Activated CD4-positive, alpha-beta T cell treated with anti-CD3 and anti-CD28 coated beads, Interleukin-2, Interleukin-4, amounts not matched to agents 100 ng/mL and 50 ng/mL, durations not matched to agents 16 hours and 8 hours (primary cell): ENCODE measurements at places on chromosomes 7 and 10.
A peak's percentile ranks its signal among the peaks of the same experiment; 100 is the strongest.

- no peak for DNase-seq
These were observed 17.1 kb upstream of the EZH2 start for GRCh38 chr7:148901178-148901577.

DNA sequence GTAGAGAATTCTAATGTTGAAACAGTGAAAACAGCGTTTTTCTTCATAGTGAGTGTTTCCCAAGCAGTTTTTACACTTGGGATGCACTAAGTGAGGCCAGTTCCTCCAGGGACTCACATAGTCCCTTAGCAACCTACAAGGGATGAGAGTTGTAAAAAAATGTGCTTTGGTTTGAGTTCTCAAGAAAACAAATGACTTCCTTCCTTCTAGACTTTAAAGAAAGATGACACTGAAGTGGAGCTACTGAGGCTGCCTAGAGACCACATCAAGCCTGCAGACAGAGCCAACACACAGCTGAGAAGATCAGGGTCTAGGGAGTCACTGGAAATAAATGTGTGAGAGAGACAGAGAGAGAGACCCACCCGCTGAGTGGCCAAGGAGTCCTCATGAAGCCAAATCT lies 264.4 kb downstream of the TNS3 start:
- no peak for DNase-seq

DNA sequence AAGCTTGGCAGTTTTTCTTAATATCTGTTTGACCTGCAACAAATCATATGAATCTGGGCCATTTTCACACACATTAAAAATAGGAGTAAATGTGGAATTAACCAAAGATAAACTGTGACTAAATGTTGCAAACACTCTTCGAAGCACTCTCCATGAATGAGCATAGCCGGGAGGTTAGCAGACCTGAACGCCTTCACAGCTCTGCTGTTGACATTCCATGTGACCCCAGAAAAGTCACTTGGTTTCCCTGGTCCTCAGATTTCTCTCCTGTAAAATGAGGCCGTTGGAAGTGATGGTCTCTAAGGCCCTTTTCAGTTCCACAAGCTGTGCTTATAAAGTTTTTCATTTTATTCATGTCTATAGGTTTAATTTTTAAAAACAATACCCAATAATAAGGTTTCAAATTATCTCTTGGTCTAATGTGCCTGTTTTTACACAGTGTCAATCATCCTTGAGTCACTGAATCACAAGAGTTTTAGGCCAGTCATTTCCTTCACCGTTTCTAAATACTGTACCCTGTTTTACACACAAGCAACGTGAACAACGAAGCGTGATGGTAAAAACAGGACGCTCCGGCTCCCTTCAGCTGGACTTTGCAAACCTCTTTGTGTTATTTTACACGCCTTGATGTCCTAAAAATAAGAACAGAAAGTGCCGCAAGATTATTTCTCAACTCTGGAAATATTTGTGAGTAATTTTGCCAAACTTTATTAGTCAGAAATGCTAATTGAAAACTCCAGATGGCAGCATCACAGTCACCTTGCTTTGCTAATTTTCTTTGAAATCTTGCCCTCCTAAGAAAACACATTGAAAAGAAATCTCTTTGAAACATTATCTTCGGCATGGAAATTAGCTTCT lies 38.6 kb upstream of the MET start:
- no peak for DNase-seq

- no peak for DNase-seq
These were observed 586.6 kb downstream of the GALNT17 start for GRCh38 chr7:71718563-71718962.

- DNase-seq: no peak
These were observed 59.9 kb downstream of the SLC16A9 start for GRCh38 chr10:59649606-59650346.

GRCh38 chr10:89639326-89639725 lies 5.7 kb downstream of the PANK1 start:
- DNase-seq: no peak

DNA sequence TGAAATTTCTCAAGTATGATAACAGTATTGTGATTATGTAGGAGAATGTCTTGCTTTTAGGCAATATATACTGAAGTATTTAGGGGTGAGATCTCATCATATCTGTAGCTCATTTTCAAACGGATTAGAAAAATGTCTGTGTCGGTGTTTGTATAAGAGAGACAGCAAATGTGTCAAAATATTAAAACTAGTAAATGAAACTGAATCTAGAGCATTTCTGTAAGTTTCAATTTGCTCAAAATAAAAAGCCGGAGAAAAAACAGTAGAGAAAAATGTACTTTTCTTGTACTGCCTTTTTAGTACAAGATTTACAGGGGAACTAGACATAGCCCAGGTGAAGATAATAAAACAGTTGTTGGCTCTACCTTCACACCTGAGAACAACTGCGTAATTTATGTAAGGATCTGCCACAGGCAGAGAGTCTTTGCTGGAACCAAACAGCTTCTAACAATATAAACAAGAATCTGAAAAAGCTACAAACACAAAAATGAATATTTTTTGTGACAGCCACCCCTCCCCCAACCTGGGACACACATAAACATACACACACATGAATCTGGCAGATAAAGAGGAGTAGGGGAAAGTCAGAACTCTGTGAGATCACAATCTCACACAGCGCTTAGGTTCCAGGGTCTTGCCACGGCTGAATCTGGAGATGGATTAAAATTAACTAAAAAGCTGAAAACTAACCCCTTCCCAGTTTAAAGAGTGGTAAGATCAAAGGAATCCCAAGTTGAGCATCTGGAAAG lies 153.3 kb downstream of the AVL9 start:
- DNase-seq: no peak

DNA sequence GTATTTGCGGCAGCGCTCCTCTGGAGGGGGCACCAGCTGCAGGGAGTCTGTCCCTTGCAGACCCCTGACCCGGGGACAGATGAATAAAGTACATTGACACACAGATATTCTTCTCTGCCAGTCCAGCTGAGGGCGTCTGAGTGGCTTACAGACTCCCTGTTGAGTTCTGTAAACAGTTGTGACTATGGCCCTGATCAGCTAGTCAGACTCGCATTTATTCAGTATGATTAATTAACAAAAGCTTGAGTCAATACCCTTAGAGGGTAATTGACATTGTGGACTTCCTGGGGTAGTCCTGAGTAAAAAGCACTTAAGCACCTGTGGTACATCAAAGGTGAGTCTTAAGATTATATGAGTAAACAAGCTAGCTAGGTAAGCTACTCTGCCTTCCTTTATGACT lies 21.0 kb downstream of the ANKRD30A start:
- DNase-seq: no peak

- DNase-seq: no peak
These were observed 452.6 kb downstream of the SUGCT start for GRCh38 chr7:40587419-40587818.

DNA sequence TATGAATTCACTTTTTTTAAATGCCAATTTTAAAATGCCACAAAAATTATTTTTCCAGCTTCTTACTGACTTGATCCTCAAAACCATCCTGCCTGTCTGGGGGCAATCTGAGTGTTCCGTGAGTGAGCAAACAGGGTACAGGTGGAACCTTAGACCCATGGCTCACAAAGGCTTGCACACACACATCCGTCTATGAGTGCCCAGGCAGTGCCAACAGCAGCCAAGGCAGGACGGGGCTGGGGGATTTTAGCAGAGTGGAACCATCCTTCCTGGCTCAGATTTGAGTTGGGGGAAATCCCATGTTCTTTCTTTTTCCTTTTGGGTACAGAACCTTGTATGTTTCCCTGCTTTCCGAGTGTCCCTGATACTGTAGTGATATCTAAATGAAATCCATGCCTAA lies 377.7 kb upstream of the MGMT start:
- DNase-seq: no peak

- DNase-seq: no peak
These were observed 141.7 kb upstream of the SEMA3A start for GRCh38 chr7:84336303-84336702.

- DNase-seq: no peak
These were observed 40.4 kb upstream of the KIAA1217 start for GRCh38 chr10:24168258-24169170.

GRCh38 chr7:53340220-53340619 lies 304.8 kb downstream of the POM121L12 start:
- DNase-seq: no peak

- peak; percentile 45 for DNase-seq
These were observed 184.5 kb upstream of the NFE2L3 start for GRCh38 chr7:25967278-25968204.

DNA sequence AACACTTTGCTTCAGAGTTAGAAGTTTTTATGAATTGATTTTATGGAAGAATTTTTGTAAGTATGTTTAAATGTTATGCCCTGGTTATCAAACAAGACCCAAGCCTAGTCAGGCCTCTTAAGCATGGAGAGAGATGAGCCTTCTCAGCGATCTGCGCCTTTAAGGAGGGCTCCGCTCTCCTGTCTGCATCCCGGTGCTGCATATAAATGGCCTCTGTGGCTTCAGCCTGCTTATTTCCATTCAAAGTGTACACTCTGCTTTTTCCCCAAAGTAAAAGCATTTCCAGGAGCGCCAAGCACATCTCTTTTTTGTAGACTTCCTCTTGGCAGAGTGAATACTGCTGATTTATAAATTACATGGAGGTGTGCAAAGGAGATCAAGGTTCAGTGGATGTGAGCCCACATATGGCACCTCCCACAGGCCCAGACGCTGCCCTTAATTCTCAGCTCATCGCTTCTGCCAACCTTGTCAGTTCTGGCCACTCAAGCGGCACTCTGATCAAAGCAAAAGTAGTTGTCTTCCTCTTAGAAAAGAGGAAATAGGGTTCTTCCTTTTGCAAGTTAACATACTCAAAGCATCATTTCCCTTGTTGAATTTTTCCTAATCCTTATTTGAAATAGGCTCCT lies 70.0 kb upstream of the SFMBT2 start:
- no peak for DNase-seq

DNA sequence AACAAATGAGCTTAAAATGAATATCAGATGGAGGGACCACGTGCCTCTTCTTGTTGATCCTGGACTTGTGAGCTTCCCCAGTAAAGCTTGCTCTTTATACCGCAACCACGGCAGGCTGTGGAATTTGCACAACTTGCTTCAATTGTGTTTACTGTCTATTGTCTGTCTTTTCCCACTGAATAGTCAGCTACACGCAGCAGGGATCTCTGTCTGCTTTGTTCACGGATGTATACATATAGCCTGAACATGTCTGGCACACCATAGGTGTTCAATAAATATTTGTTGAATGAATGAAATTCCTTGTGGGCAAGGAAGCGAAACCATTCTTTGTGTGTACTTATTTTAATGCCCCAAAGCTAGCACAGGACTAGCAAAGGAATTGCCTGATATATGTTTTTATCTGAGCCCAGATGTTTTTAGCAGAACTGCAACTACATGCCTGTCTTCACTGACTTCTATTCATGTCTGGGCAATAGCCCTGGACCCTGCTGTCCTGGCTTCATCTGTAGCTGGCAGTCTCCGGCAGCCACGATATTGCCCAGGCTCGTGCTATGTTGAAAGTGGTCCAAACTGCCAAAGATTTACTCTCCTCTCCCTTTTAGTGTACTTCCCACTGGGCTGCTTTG lies 29.9 kb upstream of the IFRD1 start:
- DNase-seq: no peak

DNA sequence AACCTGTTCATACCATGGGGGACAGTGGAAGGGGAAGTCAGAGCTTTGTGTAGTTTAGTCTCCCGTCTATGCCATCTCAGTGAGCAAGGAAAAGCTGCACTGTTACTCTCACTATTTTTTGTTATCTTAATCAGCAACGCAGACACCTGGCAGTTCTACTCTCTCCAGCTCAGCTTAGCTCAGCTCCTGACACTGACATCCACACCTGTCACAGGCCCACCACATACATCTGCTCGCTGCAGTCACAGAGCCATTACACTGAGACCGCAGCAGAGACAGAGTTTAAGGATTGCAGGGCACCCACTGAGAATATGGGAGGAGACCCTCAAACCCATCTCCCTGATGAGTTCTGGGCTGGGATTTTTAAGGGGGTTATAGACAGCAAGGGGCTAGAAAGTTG lies 257.3 kb upstream of the AKR1E2 start:
- no peak for DNase-seq

DNA sequence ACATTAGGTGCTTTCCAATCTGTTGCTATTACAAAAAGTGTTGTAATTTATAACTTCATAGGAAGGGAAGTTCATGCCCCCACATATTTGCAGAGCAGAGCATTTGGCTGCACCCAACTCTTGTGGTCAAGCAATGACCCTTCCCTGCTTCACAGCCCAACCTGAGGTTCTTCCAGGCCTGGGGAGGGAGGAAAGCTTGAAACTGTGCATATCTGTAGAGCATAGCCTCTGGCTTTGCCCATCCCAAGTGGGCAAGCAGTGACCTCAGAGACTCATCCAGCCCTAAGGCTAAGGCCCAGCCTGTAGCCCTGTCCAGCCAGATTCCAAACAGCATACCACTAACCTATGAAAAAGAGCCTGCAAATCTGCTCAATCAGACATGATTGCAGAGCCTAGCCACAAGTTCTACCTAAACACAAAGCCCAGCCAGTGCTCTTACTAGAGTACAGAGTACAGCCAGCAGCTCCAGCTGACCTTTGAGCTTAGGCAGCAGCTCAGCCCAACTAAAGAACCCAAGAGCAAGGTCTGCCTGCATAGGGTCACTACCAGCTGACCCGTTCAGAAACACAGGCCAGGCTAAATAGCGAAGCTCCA lies 14.4 kb upstream of the GSTK1 start:
- no peak for DNase-seq

DNA sequence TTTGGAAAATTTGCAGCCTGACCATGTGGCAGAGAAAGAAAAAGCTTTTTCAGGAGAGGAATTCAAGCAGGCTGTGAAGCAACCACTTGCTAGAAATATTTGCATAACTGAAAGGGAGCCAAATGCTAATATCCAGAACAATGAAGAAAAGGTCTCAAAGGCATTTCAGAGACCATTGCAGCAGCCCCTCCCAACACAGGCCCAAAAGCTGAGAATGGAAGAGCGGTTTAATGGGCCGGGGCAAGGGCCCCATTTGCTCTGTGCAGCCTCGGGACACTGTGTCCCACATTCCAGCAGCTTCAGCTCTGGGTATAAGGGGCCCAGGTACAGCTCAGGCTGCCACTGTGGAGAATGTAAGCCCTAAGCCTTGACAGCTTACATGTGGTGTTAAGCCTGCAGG lies 918.1 kb upstream of the POT1 start:
- no peak for DNase-seq

DNA sequence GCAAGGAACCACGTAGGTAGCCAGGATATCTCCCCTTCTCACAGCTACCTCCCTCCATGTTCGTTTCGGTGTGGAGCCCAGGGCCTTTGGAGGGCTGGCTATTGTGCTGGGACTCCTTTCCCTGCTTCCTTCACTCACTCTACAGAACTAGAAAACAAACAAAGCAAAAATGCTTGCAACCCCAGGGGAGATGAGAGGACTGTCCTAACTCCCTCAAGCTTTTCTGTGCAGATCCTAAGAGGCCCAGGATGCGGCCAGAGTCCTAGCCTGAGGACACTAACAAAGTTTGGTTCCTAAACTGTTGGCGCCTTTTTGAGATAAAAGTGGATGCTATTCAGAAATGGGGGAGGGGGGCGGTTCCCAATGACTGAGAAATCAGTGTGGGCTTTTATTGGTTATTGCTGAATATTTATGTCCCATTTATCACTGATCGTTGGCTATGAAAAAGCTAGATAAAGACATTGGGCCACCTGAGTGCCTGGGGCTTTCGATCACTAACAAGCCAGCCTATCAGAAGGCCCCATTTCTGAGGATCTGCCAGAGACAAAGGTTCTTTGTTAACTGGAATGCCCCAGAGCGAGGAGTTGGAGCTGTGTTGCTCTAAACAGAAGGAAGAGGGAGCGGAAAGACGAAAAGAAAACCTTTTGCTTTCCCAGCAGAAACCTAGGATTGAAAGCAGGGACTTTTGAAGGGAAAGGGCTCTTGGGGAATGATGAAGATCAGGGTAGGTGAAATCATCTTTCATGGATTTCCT lies 95.2 kb upstream of the EGR2 start:
- no peak for DNase-seq
